ENCODE measurements at places on chromosomes 16 and 17. TPM values are rescaled to one million over a fixed set of nuclear protein-coding genes. Genes with fewer than 3 reads are reported as not detected.

DNA sequence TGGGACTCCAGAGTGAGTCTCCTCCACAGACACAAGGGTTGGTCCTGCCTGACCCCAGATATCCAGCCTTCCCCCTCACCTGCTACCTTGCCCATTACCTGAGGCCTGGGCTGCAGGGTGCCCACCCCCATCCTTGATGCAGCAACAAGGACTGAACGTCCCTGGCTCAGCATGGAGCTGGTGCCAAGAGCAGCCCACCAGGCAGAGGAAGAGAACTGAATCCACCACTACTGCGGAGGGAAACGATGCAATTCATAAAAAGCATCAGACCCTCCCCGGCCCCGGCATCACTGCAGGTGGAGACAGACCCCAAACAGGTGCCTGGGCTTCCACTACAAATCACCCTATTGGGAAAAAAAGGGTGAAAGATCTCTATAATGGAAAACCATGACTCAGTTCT is 131.0 kb upstream of the TNRC6C start:
- DNase-seq: no peak

- peak; percentile 67 for DNase-seq
Observed at GRCh38 chr17:13337864-13338371, 263.8 kb downstream of the HS3ST3A1 start.

- DNase-seq: no peak
Observed at GRCh38 chr16:81601601-81602255, 157.1 kb downstream of the CMIP start.

- DNase-seq: no peak
Observed at GRCh38 chr17:45234641-45235415, 13.1 kb downstream of the FMNL1 start.

DNA sequence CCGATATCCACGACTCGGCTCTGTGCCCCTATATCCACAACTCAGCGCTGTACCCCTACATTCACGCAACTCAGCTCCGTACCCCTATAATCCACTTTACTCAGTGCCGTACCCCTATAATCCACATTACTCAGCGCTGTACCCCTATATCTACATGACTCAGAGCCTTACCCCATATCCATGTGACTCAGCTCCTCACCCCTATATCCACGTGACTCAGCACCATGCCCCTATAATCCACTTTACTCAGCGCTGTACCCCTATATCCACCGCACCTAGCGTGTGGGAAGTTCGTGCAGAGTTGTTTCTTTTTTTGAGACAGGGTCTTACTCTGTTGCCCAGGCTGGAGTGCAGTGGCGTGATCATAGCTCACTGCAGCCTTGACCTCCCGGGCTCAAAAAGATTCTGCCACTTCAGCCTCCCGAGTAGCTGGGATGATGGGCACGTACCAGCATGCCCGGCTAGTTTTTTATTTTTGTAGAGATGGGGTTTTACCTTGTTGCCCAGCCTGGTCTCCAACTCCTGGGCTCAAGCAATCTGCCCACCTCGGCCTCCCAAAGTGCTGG is 17.4 kb downstream of the CYB5D2 start:
- DNase-seq: no peak

- DNase-seq: no peak
Observed at GRCh38 chr16:74297145-74297665, 591 bp downstream of the PSMD7 start.

- DNase-seq: no peak
Observed at GRCh38 chr16:72481419-72481818, 309.5 kb upstream of the PMFBP1 start.

DNA sequence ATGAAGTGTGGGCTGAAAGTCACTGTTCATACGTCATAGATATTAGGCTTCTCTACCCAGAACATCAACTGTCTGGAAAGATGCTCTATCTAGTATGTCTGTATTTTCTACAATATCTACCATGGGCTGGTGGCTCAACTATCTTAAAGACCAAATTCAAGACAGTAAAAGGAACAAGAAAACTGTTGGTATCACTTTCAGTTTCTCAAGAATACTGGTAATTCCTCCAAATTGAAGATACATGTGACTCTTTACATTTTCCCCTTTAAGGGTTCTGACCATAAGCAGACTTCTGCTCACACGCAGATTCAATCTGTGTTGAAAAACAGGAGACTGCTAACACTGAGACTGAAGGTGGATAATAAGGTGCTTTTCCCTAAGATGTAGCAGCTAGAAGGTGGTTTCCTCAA is 24.2 kb downstream of the XPO6 start:
- DNase-seq: no peak

DNA sequence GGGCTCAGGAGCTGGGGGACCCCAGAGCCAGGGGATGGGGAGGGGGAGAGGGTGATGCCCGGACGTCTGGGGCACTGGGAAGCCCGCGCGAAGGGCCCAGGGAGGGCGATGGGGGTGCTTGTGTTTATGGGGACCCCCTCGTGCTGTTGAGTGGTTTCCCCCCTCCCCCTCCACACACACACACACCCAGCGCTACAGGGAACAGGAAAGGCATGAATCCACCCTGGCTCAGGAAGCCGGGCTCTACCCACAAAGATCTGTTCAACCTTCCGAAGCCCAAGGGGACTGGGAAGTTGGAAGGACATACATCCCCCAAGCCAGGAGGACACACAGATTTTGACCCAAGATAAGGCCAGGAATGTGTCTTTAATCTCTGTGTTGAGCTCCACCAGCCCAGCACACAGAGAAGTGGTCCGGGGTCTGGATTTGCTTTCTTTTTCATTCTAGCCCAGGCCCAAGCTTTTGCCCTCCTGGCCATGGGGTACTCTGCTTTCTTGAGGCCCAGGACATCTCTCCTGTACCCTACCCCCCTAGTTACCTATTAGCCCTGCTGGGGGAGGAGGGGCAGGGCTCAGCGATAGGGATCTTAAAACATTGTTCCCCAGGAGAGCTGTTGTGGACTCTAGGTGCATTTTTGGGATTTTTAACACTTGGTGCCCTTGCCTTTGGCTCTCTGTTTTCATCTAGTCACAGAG is 1.2 kb downstream of the UBALD2 start:
- no peak for DNase-seq

The GDPD3 gene
- 1.8 TPM for total RNA-seq

Data from astrocyte (in vitro differentiated cells and primary cell).